ENCODE measurements at places on chromosomes 2 and 18. TPM values are rescaled to one million over a fixed set of nuclear protein-coding genes. Genes with fewer than 3 reads are reported as not detected.

Gene SOX11
- 0.10 TPM for total RNA-seq

GRCh38 chr2:174752403-174753037, 11.8 kb downstream of the CHRNA1 start:
- no peak for DNase-seq

DNA sequence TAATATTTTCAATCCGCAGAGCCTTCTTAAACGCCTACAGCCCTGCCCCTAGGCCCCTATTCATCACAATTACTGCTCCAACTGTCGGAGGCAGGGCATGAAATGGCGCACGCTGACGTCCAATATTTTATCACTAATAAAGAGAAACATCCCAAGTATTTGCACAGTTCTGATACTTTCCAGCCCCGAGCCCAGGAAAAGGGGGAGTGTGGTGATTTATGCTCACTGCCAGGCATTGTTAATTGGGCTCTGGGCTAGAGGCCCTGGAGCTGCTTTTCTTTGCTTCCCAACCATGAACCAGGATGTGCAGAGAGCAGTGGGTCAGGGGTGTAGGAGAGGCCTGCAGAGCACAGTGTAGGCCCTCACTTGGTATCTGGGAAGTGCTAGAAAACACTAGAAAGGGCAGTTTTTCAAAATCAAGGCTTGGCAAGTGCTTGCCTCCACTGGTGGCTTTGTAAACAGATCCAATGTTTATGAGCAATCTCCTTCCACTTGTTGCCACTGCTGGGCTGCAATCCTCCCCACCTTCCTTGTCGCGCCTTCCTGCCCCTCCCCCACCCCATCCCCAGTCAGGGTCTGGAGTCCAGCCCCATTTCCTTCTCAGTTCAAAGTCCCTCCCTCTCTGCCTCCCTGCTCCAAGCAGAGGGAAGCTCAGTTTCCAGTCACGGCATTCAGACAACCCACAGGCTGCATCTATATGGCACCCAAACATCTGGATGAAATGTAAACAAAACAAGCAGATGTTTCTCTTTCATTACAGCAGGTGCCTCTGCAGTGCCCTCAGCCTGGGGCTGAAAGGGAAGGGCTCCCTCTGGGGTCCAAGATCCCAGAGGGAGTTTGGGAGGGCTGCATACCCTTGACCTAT, 83.9 kb upstream of the PKDCC start:
- peak; percentile 62 for DNase-seq

- DNase-seq = no peak
Measured at GRCh38 chr2:54672590-54673456, 50.6 kb upstream of the EML6 start.

DNA sequence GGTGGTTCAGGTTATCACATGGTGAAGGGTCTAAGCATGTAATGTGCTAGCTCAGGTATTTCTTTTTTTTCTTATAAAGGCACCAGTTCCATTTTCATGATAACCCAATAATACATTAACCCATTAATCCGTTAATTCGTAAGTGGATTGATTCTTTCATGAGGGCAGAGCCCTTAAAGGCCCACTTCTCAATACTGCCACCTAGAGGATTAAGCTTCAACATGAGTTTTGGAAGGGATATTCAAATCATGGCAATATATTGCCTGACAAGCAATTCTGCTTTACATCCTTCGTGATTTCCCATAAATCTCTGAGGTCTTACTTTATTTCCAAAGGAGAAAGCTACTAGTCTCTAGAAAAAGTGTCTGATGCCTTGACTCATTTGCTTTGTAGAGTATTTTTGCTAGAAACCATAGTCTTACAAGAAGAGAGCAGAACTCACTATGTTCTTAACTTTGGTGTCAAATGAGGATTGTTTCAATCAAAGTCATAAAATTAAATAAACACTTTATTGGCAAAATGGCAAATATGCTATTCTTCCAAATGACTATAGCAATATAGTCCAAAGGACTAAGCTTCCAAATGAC, 271.3 kb downstream of the KCNS3 start:
- DNase-seq = no peak

Data from left ventricle myocardium superior (tissue), 1 donor.